Chondrocyte (in vitro differentiated cells): ENCODE measurements at places on chromosomes 6 and 20.

- no peak overlapping the region for H3K27ac ChIP-seq
- no peaks in the 10 kb centered on the region for H3K36me3 ChIP-seq
- no peak for DNase-seq
- no peak overlapping the region for H3K4me3 ChIP-seq
These were observed 634.6 kb downstream of the PRKN start for GRCh38 chr6:162092816-162093502.

- DNase-seq, result no peak
These were observed 387.7 kb upstream of the SASH1 start for GRCh38 chr6:147954938-147955337.

GRCh38 chr20:60584221-60584620, 626.0 kb downstream of the CDH26 start:
- no peaks in the 10 kb centered on the region for H3K36me3 ChIP-seq
- no peak for DNase-seq
- peaks cover 2% of the 10 kb centered on the region for H3K27me3 ChIP-seq
- H3K27ac ChIP-seq, result no peak overlapping the region

- H3K27me3 ChIP-seq, result no peaks in the 10 kb centered on the region
- no peak for DNase-seq
- peak overlapping the region; percentile 87 for H3K27ac ChIP-seq
- H3K4me1 ChIP-seq, result peaks cover 64% of the 10 kb centered on the region
- no peaks in the 10 kb centered on the region for H3K36me3 ChIP-seq
- no peak overlapping the region for H3K4me3 ChIP-seq
These were observed 271.4 kb downstream of the ALDH8A1 start for GRCh38 chr6:134678436-134678889.

DNA sequence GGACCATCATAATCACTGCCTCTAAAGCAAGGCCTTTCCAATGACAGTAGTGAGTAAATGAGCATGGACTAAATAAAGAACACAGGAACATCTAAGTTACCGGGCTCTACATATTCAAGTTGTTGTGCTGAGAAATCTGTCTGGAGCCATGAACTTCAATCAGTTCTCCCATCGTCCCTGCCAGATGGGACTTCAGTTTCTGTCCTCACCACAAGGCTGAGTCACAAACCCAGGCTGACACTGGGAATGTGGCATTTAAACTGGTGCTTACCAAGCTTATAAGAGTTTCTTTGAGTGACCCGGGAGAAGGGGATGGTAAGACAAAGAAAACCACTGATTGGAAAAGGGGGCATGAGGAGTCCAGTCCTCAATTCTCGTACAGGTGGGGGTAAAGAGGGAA, 497.0 kb downstream of the MAFB start:
- no peak overlapping the region for H3K4me3 ChIP-seq
- no peaks in the 10 kb centered on the region for H3K36me3 ChIP-seq
- H3K4me1 ChIP-seq, result peaks cover 47% of the 10 kb centered on the region
- H3K27me3 ChIP-seq, result no peaks in the 10 kb centered on the region
- H3K27ac ChIP-seq, result no peak overlapping the region
